Bronchus fibroblast of lung (primary cell): ENCODE measurements at places on chromosomes 13 and 19. TPM values are rescaled to one million over a fixed set of nuclear protein-coding genes. Genes with fewer than 3 reads are reported as not detected.

The BRCA2 gene
- total RNA-seq = 8.4 and 8.9 TPM in 2 replicates

The SLC25A41 gene
- total RNA-seq = not detected in 2 replicates

The MCEMP1 gene
- total RNA-seq = not detected in 2 replicates

The RPS16 gene
- total RNA-seq = 1,802 and 2,514 TPM in 2 replicates

The CGB5 gene
- total RNA-seq = not detected in 2 replicates

The ZNF761 gene
- 7.2 and 9.1 TPM in 2 replicates for total RNA-seq

The KLK15 gene
- total RNA-seq = not detected in 2 replicates

The GPR12 gene
- total RNA-seq = not detected in 2 replicates

The PPP1R13L gene
- total RNA-seq = 2.7 and 3.3 TPM in 2 replicates

The ZNF99 gene
- total RNA-seq = not detected in 2 replicates

The PLPPR3 gene
- 3.4 and 4.7 TPM in 2 replicates for total RNA-seq

The PIBF1 gene
- 9.1 and 14.3 TPM in 2 replicates for total RNA-seq

The SULT2B1 gene
- 0.15 TPM in 1 of 2 replicates, not detected in the other for total RNA-seq

The SIX5 gene
- 12.6 and 15.3 TPM in 2 replicates for total RNA-seq

The EBI3 gene
- 0.34 TPM in 1 of 2 replicates, not detected in the other for total RNA-seq

The RAB3A gene
- 0.67 and 1.0 TPM in 2 replicates for total RNA-seq

The RNF126 gene
- total RNA-seq = 55.8 and 63.0 TPM in 2 replicates

The ZNF799 gene
- 1.0 and 1.3 TPM in 2 replicates for total RNA-seq

The FLT1 gene
- total RNA-seq = 0.50 and 0.59 TPM in 2 replicates

The SLC27A1 gene
- 8.6 and 9.8 TPM in 2 replicates for total RNA-seq

The CELF5 gene
- total RNA-seq = not detected in 2 replicates

The PLIN5 gene
- total RNA-seq = not detected in 2 replicates

The CCDC122 gene
- total RNA-seq = 1.2 and 4.2 TPM in 2 replicates

The TEX29 gene
- not detected in 2 replicates for total RNA-seq

The CLDN10 gene
- not detected in 2 replicates for total RNA-seq

The NTF4 gene
- not detected in 2 replicates for total RNA-seq

The MBD3L2B gene
- not detected in 2 replicates for total RNA-seq

The IL12RB1 gene
- total RNA-seq = not detected in 2 replicates

The LGALS4 gene
- total RNA-seq = 0.15 TPM in 1 of 2 replicates, not detected in the other

The C19orf18 gene
- not detected in 2 replicates for total RNA-seq

The IL4I1 gene
- 0.17 and 0.30 TPM in 2 replicates for total RNA-seq

The PGLYRP2 gene
- not detected in 2 replicates for total RNA-seq

The IRGC gene
- not detected in 2 replicates for total RNA-seq

The C19orf44 gene
- 2.4 TPM in 2 replicates for total RNA-seq

The NFKBIB gene
- total RNA-seq = 17.4 and 18.5 TPM in 2 replicates

The ZNF90 gene
- 1.6 and 2.2 TPM in 2 replicates for total RNA-seq

The SEMA6B gene
- total RNA-seq = 0.45 and 0.67 TPM in 2 replicates

The PODNL1 gene
- total RNA-seq = 1.7 and 1.9 TPM in 2 replicates

The KEAP1 gene
- 48.6 and 58.3 TPM in 2 replicates for total RNA-seq

The LMTK3 gene
- under 0.01 and 0.17 TPM in 2 replicates for total RNA-seq

The SRRM5 gene
- 0.34 TPM in 1 of 2 replicates, not detected in the other for total RNA-seq

The TBC1D4 gene
- total RNA-seq = 9.1 and 13.5 TPM in 2 replicates

The TPT1 gene
- total RNA-seq = 1,175 and 1,187 TPM in 2 replicates

The ZNF160 gene
- 6.1 and 7.2 TPM in 2 replicates for total RNA-seq

The MIDN gene
- total RNA-seq = 18.7 and 19.2 TPM in 2 replicates

The ATF5 gene
- total RNA-seq = 17.0 and 18.6 TPM in 2 replicates

The LILRB2 gene
- not detected in 2 replicates for total RNA-seq

The SPIB gene
- not detected in 2 replicates for total RNA-seq

The HSPB6 gene
- 20.1 and 22.5 TPM in 2 replicates for total RNA-seq

The SHISA2 gene
- 0.17 and 0.30 TPM in 2 replicates for total RNA-seq

The CLEC17A gene
- total RNA-seq = not detected in 2 replicates
